ENCODE measurements at places on chromosomes 12 and 14.

GRCh38 chr14:96112032-96112431 is 72.9 kb downstream of the C14orf132 start:
- DNase-seq = no peak

DNA sequence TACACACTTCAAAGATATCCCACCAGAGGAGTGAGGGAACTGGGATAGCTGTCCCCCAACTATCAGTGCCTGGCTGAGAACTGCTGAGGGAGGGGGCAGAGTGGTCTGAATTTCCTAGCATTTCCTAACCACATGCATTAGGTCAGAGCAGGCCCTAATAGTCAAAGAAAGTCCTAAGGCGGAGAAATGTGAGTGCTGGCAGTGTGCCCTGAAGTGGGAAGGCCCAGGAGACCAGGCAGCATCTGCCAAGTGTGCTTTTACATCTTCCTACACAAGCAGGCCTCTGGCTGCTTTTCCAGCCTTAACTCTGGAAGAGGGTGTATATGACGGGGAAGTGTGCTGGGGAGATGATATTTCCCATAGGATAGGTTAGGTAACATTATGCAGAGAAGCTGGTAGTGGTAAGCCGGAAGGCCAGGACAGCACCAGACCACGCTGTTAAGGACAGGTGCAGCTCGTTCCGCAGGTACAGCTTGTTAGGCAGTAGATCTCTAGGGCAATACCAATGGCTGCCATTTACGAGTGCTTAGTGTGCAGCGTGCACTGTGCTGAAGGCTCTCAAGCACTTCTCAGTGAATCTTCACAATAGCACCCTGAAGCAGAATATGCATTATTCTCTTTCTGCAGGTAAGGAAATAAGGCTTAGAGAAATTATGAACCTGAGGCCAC is 9.1 kb upstream of the CCDC198 start:
- DNase-seq = no peak

GRCh38 chr14:51094282-51094821 is 553 bp downstream of the TRIM9 start:
- DNase-seq = no peak

GRCh38 chr14:71103662-71104484 is 196.6 kb downstream of the PCNX1 start:
- DNase-seq = no peak

- DNase-seq = no peak
Measured at GRCh38 chr12:110316861-110317260, 35.8 kb downstream of the ATP2A2 start.

- DNase-seq = no peak
Measured at GRCh38 chr12:40168001-40168400, 56.8 kb upstream of the LRRK2 start.

- DNase-seq = no peak
Measured at GRCh38 chr12:69999561-69999960, 174.5 kb downstream of the MYRFL start.

DNA sequence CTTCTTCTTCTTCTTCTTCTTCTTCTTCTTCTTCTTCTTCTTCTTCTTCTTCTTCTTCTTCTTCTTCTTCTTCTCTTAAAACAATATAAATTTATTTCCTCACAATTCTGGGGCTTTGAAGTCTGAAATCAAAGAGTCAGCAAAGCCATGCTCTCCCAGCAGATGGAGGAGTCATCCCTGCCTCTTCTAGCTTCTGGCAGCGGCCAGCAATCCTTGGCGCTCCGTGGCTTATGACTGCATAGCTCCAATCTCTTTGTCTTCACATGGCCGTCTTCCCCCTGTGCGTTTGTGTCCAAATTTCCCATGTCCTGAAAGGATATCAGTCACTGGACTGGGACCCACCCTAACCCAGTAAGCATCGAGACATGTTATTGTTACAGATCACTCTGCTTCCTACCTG is 22.9 kb downstream of the KCNA1 start:
- no peak for DNase-seq

- DNase-seq = no peak
Measured at GRCh38 chr14:105842105-105842504, 315.7 kb downstream of the TMEM121 start.

- no peak for DNase-seq
Measured at GRCh38 chr14:55577229-55577628, 2.8 kb upstream of the KTN1 start.

- DNase-seq = no peak
Measured at GRCh38 chr14:91295276-91295845, 50.9 kb upstream of the GPR68 start.

DNA sequence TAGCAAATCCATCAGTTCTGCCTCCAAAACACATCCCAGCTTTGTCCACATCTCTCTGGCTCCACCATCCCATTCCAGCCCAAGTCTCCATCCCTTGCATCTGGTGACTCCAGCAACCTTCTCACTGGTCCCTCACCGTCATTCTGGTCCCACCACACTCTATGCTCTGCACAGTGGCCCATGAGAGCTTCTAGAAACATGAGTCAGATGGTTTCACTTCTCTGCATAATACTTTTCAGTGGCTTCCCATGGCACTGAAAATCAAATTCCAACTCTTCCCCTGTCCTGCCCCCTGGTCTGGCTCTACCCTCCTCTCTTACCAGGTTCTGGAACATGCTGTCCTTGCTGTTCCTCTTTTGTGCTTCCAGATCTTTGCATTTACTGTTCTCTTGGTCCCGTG is 17.2 kb upstream of the C12orf76 start:
- DNase-seq = no peak

DNA sequence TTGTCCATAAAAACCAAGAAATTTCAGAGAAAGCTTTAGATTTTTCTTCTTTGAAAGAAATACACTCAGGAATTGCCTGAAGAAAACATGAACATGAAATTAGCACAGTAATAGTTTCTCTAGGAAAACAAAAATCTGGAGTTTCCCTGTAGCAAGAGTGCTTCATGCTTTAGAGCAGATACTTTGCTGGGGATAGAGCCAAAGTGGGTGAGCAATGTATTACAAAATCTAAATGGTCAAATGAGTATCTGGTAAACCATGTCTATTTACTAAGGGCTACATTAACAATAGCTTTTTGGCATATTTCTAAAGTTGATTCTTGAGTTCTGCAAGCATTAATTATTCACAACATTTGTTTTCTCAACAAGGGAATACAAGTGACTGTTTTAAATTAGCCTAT is 26.2 kb downstream of the AVPR1A start:
- no peak for DNase-seq

DNA sequence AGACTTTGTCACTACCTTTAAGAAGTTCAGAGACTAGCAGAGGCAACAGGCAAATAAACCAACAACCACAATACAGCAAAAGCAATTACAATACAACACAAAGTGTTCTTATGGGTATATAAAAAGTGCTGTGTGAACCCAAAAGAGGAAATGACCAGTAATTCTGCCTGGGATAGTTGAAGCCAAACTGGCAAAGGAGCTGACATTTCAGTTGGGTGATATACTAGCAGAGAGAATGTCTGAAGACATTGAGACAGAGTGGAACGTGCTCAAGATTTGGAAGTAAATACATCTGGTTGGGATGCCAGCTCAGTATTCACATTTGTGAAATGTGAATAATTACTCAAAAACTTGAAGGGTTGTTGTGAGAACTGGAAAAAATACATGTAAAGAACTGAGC is 80.6 kb upstream of the GTF2A1 start:
- no peak for DNase-seq

GRCh38 chr12:68038650-68039049 is 49.4 kb downstream of the IFNG-AS1 start:
- DNase-seq = no peak

GRCh38 chr12:77222336-77222735 is 157.0 kb upstream of the E2F7 start:
- no peak for DNase-seq

GRCh38 chr12:56601503-56601902 is 28.6 kb downstream of the BAZ2A start:
- no peak for DNase-seq

- DNase-seq = peak; percentile 52
Measured at GRCh38 chr14:79044894-79045624, 874.9 kb downstream of the NRXN3 start.

GRCh38 chr12:110896559-110896958 is 23.8 kb downstream of the MYL2 start:
- DNase-seq = no peak

DNA sequence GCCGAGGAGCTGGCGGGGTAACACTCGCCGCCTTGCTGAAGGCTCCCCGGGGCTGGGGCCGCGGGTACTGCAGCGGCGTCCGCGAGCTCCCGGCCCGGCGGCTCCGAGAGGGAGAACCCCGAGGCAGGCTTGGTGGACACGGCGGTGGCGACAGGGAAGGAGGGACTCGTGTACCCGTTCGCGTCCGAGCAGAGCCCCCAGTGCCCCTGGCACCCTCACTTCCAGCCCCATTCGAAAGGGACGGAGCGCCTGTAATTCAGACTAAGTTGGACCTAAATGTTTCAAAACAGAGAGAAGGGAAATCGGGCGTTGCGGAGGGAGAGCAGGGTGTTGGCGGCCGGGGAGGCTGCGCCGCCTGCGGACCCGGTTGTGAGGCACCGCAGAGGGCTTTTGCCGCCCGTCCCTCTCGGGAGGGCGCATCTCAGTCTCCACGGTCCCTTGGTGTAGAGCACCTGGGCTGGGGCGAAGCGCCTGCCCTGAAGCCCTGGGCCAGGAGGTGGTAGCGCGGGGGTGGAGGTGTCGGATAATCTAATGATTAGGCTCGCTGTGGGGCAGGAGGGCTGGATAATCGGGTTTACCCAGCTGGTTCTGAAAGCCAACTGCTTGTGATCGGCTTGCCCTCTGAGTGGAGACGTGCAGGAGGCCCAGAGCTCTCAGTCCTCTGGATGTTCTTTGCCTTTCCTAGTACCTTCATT is 771 bp downstream of the DAAM1 start:
- DNase-seq = no peak

- no peak for DNase-seq
Measured at GRCh38 chr12:98674841-98675240, 29.8 kb downstream of the APAF1 start.

DNA sequence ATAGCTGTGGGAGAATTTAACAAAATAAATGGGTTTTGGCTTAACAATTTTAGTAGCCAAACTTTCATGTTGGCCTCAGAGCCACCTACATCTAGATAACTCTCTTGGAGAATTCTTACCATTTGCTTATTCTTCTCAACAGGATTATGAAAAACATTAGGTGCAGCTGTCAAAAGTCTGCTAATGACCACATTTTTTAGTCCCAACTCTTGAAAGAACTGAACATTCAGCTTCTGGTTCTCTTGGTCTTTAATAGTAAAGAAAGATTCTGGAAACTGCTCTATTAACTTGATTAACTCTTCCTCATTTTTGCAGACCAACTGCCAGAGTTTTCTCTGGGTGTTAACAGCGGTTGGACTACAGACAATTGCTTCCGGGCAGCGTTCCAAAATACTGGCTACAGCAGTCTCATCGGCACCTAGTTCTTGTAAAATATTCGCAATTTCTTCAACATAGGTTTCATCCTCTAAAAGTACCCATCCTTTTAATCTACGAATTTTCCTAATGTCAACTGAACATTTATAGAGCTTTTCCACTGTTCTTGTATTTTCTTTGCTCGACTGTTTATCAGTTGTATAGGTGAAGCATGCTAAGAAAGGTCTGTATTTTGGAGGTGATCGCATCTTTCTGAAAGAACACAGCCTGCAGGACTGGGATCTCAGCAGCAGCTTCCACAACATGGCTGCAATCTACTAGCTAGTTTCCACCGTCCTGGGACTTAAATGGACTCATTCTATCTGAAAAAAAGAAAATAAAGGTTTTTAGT is 8.7 kb downstream of the MTERF2 start:
- no peak for DNase-seq

GRCh38 chr14:65348137-65348536 is 64.4 kb upstream of the FUT8 start:
- DNase-seq = no peak

GRCh38 chr14:96261772-96262655 is 6.0 kb downstream of the BDKRB1 start:
- DNase-seq = no peak

- no peak for DNase-seq
Measured at GRCh38 chr14:102760496-102761193, 16.6 kb upstream of the TRAF3 start.

- no peak for DNase-seq
Measured at GRCh38 chr12:83121897-83122622, 435.4 kb downstream of the TMTC2 start.

DNA sequence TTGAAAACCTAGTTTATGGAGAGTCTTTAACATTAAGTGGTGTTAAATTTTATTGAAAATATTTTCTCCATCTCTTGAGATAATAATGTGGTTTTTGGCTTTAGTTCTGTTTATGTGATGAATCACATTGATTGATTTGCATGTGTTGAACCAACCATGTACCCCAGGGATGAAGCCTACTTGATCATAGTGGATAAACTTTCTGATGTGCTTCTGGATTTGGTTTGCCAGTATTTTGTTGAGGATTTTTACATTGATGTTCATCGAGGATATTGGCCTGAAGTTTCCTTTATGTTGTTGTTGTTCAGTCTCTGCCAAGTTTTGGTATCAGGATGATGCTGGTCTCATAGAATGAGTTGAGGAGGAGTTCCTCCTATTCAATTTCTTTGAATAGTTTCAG is 222.6 kb downstream of the ADAMTS20 start:
- no peak for DNase-seq

DNA sequence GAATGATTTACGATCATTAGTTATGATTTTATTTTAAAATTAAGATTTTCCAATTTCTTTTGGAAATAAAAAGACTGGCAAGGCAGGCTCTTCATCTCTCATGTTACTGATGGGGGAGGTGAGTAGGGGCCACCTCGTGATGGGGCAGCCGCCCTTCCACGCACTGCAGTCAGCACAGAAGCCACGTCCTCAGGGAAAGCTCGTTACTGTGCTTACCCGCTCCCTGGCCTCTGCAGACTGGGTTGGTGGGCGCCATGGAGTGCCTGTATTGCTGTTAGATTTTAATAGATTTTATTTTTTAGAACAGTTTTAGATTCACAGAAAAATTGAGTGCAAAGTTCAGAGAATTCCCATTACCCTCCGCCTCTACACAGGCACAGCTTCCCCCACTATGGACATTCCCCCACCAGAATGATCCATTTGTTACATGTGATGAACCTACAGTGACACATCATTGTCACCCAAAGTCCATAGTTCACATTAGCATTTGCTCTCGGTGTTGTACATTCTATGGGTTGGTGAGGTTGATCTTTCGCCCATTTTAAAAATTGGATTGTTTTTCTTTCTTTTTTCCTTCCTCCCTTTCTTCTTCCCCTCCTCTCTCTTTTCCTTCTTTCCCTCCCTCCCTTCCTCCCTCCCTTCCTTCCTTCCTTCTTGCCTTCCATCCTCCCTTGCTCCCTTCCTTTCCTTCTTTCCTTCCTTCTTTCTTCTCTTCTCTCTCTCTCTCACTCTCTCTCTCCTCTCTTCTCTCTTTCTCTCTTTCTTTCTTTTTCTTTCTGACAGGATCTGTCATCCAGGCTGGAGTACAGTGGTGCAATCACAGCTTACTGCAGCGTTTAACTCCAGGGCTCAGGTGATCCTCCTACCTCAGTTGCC is 30.7 kb downstream of the ADGRD1 start:
- no peak for DNase-seq

- no peak for DNase-seq
Measured at GRCh38 chr14:99080306-99080705, 191.7 kb downstream of the BCL11B start.

GRCh38 chr12:76685246-76685678 is 78.7 kb upstream of the ZDHHC17 start:
- peak; percentile 6 for DNase-seq

- DNase-seq = no peak
Measured at GRCh38 chr12:77742631-77743030, 88.1 kb upstream of the NAV3 start.

- DNase-seq = peak; percentile 75
Measured at GRCh38 chr12:120496413-120497340, 764 bp downstream of the DYNLL1 start.

- no peak for DNase-seq
Measured at GRCh38 chr14:76872796-76873432, 46.7 kb downstream of the LRRC74A start.

Data from nucleus accumbens (tissue), 56 donors.